ENCODE measurements at places on chromosomes 11 and 22.
A peak's percentile ranks its signal among the peaks of the same experiment; 100 is the strongest.

- DNase-seq, result peak; percentile 62
These were observed 57.0 kb downstream of the LRRC74B start for GRCh38 chr22:21102659-21103267.

- DNase-seq, result no peak
These were observed 21.6 kb upstream of the GDPD4 start for GRCh38 chr11:77322926-77323590.

GRCh38 chr22:22770280-22770871, 117.2 kb upstream of the IGLL5 start:
- peak; percentile 19 for DNase-seq

DNA sequence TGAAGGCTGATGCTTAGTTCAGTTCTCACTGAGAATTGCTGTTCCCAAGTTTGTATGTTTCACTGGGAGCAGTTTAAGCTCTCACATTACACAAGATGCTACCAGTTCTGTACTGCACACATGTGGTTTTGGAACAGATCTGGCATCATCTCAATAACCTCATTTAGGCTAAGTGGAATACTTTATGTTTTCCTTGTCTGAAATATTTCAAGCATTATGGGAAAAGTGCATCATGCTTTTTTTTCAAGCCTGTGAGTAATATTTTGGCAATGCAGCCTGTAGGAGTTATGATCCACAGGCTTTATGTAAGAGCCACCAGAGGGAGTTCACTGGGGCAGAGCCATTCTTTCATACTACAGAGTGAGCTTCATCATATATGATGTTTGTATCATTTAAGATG, 141.5 kb downstream of the OR4C45 start:
- no peak for DNase-seq

- no peak for DNase-seq
These were observed 84.2 kb downstream of the PHF21B start for GRCh38 chr22:44925465-44926123.

GRCh38 chr11:113331441-113331840, 17.1 kb downstream of the TTC12 start:
- no peak for DNase-seq

- no peak for DNase-seq
These were observed 34.7 kb downstream of the MUC15 start for GRCh38 chr11:26537341-26537740.

- no peak for DNase-seq
These were observed 9.6 kb upstream of the CD248 start for GRCh38 chr11:66326261-66327111.

DNA sequence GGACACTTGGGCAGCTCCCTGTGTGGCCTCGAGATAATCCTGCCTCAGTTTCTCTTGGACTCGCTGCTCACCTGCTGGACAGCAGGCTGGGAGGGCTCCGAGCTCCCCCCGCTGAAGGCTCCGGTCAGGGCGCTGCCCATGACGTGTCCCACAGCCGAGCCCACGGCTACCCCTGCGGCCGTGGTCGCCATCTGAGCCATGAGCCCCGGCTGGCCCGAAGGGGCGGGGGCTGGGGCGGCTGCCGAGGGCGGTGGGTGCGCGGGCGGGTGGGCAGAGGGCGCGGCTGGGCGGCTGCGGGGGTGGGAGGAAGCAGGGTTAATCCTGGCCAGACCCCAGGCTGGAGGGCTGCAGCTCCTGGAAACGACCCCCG, 484 bp downstream of the CHCHD10 start:
- no peak for DNase-seq

GRCh38 chr11:128251140-128251539, 336.2 kb downstream of the ETS1 start:
- no peak for DNase-seq

- DNase-seq, result no peak
These were observed 414 bp downstream of the JOSD1 start for GRCh38 chr22:38700270-38700788.

DNA sequence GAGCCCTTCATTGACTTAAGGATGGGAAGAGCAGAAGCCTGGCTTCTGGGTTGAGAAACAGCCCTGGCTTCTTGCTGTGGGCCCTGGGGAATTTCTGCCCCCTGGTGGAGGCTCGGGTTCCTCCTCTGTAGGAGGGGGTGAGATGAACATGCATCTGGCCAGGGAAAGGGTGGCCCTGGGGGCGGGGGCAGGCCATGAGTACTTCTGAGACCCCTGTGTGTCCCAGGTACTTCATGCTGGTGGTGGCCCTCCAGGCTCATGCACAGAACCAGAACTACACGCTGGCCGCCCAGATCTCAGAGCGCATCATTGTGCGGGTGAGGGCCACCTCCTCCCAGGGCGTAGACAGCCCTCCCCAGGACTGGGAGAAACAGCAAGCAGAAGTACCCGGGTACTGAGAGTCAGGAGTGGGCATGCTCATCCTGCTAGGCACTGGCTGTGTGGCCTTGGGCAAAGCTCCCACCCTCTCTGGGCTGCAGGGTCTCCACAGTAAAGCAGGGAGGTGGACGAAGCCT, 15.8 kb downstream of the TMEM258 start:
- peak; percentile 32 for DNase-seq

DNA sequence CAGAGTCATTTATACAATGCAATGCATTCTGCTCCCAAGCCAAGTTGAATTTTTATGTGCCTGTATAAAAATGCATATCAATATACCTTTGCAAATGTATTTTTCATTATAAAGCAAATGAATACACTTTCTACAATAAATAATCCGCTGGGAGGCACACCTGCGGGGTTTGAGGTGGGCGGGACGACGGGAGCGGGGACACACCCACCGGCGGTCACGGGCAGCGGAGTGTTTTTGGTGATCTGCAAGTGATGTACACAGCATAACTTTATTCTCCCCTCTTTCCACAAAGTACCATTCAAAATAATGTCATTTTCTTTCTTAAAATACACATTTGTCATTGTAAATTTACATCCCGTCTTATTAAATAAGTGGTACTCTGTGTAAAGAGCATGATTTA, 54.1 kb downstream of the BRD1 start:
- DNase-seq, result no peak

- no peak for DNase-seq
These were observed 64.5 kb upstream of the PHOX2A start for GRCh38 chr11:72308226-72309073.

GRCh38 chr11:1207401-1208143, 15.3 kb upstream of the MUC5B start:
- no peak for DNase-seq

DNA sequence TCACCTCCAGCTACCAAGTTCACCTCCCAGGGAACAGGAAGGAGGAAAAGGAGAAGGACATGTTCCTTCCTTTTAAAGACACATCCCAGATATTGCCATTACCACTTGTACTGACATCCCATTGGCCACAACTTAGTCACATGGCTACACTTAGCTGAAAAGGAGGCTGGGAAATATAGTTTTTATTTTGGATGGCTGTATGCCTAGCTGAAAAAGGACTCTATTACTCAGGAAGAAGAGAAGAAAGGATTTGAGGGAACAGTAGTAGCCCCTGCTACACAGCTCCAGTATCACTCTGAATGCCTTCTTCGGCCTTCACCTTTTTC, 2.1 kb upstream of the APOA5 start:
- no peak for DNase-seq

- DNase-seq, result no peak
These were observed 41.1 kb downstream of the OSBP start for GRCh38 chr11:59574467-59574866.

- no peak for DNase-seq
These were observed 8.8 kb downstream of the C11orf96 start for GRCh38 chr11:43951231-43951630.

- no peak for DNase-seq
These were observed 15.7 kb downstream of the P2RX3 start for GRCh38 chr11:57353852-57354251.

GRCh38 chr22:30439836-30440235, 14.3 kb downstream of the MTFP1 start:
- DNase-seq, result no peak

- no peak for DNase-seq
These were observed 1.3 kb downstream of the PAFAH1B2 start for GRCh38 chr11:117145393-117145761.

DNA sequence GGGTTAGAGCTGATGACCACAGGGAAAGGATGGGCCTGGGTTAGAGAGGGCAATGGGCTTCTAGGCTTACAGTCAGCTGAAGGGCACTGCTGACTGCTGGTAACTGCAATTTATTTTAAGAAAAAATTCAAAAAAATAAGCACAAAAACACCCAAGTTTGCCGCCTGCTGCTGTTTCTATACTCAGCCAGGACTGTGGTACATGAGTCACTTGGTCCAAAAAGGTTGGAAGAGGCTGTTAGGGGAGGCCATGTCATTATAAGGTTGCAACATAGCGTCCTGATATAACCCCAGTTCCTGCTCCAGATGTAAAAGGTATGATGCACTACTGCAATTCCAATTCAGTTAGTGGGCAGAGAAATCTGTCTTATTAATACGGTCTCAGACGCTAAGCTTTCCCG, 98.9 kb downstream of the ETS1 start:
- no peak for DNase-seq

- peak; percentile 29 for DNase-seq
These were observed 15.4 kb downstream of the ARFGAP2 start for GRCh38 chr11:47161134-47161854.

DNA sequence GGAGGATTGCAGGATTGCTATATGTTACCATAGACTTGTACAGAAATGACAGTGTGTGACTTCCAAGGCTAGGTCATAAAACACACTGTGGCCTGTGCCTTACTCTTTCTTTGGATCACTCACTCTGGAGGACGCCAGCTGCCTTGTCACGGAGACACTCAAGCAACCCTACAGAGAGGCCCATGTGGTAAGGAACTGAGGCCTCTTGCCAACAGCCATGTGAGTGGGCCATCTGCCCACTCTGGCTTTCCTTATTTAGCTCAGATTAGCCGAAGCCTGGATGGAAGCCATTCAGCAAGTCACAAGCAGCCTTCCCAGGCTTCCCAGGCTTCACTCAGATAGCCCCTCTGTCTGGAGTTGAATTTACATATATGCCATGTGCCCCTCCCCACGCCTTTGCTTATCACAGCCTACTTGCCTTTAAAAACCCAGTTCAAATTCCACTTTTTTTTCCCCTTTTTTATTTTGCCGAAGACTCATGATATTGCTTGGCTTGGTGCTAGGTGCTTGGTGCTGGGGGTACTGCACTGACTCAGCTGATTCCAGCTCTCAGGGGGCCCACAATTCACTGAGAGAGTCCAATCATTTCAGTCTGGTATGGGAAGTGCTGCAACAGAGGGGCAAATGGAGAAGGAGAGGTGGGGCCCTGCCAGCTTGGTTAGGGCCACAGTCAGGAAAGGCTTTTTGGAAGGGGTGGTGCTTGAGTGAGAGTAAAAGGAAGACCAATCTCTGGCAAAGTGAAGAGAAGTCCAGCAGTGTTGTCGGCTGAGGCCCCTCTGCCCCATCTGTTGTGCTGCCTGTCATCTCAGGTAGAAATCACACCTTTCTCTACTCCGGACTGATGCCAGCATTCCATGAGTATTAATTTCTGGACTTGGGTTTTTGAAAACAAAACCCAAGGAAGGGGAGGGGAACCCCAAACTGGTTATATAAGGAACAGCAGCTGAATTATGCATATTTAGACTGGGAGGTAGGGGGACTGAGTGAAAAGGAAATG, 14.5 kb upstream of the P4HA3 start:
- no peak for DNase-seq

GRCh38 chr11:45704635-45705034, 39.2 kb upstream of the CHST1 start:
- DNase-seq, result no peak

DNA sequence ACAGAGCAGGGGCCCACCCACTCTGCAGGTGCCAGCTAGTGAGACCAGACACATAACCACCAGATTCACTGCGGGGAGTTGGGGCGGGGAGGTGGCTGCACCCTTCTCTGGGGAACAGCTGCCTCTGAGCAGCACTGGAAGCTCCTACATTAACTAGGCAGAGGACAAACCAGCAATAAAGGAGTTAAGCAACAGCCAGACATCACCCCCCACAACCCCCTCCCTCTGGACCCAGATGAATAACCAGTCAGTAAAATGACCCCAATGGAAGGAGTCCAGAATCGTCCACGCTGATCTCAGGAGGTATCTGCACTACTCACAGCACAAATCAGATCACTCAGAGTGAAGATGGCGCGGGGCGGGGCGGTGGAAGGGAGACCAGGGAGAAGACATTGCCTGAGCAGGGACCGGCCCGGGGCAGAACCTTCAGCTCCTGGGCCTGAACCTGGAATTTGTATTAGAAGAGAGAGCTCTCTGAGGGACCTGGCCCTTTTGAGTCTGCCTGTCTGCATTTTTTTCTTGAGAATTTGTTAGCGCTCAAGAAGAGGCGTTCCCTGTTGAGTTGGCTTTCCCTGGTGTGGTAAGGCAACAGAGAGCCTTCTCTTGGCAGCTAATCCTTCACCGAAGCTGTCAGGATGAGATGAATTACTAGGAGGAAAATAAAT, 125.5 kb upstream of the NCAM1 start:
- no peak for DNase-seq

GRCh38 chr22:20615533-20616450, 108.4 kb downstream of the MED15 start:
- DNase-seq, result no peak

DNA sequence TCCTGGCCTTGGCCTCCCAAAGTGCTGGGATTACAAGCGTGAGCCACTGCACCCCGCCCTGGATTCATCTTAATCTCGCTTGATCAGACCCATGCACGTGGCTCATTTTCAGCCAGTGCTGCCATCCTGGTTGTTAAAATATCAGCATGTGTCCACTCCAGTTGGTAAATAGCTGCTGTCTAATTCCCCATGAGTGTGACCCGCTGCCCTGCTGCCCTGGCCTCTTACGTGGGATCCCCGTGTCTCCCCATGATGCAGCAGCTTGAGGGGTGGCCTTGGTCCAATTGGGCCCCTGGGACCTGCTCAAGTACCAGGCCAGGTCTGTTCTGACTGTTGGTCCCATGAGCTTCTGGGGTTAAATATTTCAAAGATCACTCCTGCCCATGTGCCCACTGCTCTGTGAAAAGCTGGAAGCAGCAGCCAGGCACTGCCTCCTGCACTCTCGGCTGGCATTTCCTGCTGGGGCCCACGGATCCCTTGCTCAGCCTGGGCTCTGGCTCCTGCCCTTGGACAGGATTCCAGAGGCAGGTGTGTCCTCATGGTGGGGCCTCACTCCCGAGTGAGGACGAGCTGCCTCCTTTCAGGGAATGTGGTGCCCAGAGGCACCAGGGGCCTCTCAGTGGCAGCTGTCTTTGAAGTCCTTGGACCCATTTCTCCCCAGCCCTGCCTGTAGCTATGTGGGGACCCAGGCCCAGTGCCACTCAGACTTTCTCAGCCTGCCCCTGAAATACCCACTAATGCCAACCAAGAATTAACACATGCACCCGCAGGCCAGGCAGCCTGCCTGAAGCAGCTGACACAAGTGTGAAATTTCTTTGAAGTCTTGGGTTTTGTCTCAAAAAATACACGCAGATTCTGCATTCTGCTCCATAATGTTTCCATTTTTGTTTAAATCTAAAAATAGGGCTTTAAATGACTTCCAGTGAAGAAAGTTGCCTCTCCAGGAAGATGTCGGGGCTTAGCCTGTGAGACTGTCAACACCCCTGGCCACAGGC, 38.1 kb upstream of the PRDM11 start:
- no peak for DNase-seq

- DNase-seq, result no peak
These were observed 24.1 kb upstream of the WNT7B start for GRCh38 chr22:46001046-46001425.
